ENCODE measurements at places on chromosomes 11 and 22.

- DNase-seq, result no peak
Observed at GRCh38 chr11:69277074-69277809, 16.7 kb upstream of the MYEOV start.

- no peak for DNase-seq
Observed at GRCh38 chr11:56909563-56909962, 79.2 kb upstream of the OR5AK2 start.

DNA sequence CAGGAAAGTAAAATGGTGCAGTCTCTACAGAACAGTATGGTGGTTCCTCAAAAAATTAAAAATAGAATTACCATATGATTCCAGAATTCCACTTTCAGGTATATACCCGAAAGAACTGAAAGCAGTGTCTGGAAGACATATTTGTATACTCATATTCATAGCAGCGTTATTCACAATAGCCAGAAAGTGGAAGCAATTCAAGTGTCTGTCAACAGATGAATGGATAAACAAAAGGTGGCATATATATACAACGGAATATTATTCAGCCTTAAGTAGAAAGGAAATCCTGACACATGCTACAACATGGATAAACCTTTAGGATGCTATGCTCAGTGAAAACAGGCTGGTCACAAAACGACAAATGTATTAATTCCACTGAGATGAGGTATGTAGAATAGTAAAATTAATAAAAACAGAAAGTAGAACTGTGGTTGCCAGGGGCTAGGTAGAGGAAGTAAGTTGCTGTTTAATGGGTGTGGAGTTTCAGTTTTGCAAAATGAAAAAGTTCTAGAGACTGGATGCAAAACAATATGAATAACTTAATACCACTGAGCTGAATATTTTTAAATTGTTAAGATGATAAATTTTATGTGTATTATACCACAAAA, 14.5 kb downstream of the SAA1 start:
- DNase-seq, result no peak

- no peak for DNase-seq
Observed at GRCh38 chr11:12567746-12568460, 106.3 kb upstream of the TEAD1 start.

DNA sequence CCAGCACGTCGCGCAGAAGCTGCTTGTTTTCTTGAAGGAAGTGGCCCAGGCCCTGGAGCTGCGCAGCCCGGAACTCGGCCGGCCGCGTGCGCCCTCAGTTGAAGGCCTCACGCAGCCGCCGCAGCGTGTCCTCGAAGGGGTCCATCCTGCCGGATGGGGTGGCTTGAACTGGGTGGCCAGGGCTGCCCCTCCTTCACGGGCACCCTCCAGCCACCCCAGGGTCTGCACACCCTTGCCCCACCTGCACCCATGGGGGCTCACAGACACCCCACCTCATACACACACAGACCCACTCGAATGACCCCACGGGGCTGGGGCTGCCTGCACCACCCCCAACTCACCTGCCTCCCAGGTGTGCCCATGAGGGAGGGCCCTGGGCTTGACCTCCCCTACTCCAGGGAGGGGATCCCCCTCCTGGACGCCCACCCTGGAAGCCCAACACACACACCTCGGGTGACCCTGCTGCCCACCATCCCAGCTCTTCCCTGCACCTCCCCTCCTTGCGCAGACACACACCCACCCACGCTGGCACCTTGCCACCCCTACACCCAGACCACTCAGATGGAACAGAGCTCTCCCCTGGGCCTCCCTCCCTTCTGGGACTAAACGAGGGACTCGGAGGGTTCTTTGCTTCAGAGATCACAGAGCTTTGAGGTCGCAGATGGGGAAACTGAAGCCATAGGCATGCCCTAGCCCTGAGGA, 6.8 kb downstream of the ALDH3B2 start:
- DNase-seq, result no peak

- no peak for DNase-seq
Observed at GRCh38 chr22:44907765-44908737, 101.8 kb downstream of the PHF21B start.

DNA sequence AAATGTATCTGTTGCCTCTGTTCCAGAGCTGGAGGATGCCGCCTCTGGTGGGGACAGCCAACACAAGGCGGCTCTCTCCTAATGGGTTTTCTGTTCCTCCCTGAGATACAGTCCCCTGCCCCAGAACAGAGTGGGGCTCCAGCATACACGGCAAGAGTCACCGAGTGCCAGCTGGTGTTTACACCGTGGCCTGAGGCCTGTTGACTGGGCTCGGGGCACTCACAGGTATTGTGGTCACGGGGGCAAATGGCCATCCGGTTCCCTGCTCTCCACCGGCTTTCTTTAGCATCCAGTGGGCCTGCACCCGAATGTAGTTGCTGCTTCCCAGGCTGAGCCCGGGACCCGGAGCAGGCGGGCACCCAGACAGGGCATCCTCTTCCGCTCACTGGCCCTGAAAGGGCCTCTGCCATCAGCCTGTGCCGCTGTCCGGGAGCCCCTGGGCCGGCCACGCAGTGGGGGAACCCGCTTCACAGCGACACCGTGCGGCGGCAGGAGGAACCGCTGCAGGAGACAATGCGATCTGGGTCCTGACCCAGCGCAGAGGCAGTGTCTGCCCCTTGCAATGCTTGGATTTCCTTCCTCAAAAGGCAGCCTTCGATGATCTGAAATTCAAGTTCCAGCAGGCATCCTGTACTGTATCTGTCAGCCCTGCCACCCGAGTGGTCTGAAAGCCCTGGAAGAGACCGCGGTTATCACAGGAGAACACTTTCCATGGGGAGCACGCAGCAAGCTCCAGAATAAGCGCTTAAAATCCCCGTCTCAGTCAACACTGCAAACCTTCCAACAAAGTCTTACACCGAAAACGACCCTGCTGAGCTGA, 859 bp upstream of the KRTAP5-5 start:
- DNase-seq, result no peak

DNA sequence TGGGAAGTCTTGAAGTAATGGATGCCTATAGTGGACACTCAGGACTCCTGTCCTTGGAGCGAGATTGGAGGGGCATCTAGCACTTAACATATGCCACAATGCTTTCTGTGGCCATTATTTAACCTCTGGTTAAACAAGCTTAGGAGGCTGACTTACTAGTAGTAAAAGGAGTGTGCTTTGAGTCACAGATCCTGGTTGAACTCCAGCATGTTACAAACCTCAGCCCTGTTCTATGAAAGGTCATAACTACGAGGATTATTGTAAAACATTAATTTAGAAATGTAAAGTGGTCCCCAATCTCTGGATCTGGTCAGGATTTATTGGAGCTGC, 1.1 kb upstream of the LBHD1 start:
- DNase-seq, result no peak

DNA sequence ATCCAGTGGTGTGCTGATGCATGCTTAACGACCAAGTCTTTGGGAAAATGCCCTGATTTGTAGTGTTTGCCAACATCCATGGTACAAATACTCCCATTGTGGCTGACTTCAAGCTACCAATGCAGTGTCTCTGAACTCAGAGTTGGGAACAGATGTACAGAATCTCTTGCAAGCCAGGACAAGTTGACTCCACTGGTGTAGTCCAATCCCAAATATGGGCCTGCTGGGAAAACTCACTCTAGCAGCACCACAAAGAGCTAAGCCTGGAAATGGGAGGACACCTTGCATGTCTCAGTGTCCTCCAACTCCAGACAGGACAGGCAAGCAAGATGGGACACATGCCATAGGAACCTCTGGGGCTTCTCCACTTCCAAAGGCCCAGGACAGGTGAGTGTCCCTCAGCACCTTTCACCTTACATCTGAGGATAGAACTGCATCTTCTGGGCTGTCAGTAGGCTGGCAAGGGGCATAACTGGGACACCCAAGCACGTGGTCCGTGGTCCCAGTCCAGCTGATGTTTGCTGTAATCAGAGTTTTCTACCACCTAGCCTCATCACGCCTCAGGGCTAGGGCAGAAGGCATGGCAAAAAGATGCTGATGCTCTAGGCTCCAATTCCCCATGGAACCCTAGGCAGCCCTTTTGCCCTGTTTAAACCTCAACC, 6.5 kb downstream of the LMO1 start:
- DNase-seq, result no peak

- DNase-seq, result no peak
Observed at GRCh38 chr11:57436031-57436430, 9.1 kb upstream of the SLC43A3 start.

DNA sequence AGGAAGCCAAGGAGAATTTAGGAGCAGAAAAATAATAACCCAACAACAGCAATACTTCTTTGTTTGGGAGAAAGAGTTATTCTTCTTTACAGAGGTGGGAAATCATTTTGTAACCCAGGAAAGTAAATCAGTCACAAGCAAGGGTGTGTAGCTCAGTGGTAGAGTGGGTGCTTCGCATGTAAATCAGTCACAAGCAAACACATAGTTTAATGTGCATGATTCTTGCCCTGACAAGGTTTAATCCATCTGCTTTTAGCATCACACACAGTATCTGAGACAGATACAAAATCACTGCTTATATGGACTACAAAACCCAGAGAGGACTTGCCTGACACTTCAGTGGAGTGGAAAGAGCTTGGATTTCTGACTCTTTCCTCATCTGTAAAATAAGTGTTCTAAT, 82.0 kb downstream of the RELT start:
- no peak for DNase-seq

DNA sequence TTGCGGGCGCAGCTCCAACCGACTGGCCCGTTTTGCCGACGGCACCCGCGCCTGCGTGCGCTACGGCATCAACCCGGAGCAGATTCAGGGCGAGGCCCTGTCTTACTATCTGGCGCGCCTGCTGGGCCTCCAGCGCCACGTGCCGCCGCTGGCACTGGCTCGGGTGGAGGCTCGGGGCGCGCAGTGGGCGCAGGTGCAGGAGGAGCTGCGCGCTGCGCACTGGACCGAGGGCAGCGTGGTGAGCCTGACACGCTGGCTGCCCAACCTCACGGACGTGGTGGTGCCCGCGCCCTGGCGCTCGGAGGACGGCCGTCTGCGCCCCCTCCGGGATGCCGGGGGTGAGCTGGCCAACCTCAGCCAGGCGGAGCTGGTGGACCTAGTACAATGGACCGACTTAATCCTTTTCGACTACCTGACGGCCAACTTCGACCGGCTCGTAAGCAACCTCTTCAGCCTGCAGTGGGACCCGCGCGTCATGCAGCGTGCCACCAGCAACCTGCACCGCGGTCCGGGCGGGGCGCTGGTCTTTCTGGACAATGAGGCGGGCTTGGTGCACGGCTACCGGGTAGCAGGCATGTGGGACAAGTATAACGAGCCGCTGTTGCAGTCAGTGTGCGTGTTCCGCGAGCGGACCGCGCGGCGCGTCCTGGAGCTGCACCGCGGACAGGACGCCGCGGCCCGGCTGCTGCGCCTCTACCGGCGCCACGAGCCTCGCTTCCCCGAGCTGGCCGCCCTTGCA, 1.0 kb downstream of the FJX1 start:
- DNase-seq, result no peak

GRCh38 chr11:13042873-13043342, 33.8 kb downstream of the RASSF10 start:
- no peak for DNase-seq

GRCh38 chr11:133947321-133947756, 9.4 kb downstream of the IGSF9B start:
- no peak for DNase-seq

DNA sequence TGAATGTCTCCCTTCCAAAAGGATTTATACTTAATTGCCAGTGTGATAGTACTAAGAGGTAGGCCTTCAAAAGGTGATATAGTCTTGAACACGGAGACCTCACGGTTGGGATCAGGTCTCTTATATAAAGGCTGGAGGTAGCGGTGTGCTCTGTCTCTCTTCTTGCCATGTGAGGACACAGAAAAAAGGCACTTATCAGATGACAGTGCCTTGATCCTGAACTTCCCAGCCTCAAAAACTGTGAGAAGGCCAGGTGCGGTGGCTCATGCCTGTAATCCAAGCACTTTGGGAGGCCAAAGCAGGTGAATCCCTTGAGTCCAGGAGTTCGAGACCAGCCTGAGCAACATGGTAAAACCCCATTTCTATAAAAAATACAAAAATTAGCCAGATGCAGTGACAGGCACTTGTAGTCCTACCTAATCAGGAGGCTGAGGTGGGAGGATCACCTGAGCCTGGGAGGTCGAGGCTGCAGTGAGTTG, 108.9 kb upstream of the TOP3B start:
- no peak for DNase-seq

- no peak for DNase-seq
Observed at GRCh38 chr22:17119481-17120202, 1.5 kb downstream of the TMEM121B start.

DNA sequence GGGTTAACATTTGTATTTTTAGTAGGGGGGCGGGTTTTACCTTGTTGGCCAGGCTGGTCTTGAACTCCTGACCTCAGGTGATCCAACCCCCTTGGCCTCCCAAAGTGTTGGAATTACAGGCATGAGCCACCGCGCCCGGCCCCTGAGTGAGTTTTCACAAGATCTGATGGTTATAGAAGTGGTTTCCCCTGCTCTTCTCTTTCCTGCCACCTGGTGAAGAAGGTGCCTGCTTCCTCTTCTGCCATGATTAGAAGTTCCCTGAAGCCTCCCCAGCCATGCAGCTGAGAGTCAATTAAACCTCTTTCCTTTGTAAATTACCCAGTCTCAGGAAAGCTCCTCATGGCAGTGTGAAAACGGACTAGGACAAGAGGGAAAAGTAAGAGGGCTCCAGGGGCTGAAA, 259.1 kb upstream of the PLET1 start:
- no peak for DNase-seq

DNA sequence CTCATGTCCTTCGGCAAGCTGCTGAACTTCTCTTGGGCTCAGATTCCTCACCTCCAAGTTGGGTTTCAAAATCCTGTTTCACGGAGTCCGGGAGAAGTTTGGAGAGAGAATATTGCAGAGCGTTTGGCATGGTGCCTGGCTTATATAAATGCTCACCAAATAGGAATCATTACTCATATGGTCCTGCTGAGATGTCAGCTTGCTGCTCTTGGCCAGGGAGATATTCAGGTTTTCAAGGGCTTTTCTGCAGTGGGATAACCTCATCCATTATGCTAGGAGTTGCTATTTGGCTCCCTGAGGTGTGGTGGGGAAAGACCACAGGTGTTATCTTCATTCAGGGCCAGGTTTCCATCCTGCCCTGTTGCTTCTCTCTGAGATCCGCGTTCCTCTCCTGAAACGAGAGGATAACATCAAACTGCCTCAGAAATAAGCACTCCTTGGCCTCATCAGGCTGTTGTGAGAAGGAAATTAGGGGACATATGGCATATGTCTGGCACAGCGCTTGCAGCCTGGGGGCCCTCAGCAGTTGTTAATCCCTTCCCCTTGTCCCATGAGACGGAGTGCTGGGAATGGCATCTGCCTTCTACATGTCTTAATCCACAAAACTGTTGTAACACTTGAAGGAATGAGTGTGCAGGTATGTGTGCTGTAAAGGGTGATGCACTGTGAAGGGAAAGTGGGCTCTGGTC, 29.9 kb upstream of the ACER3 start:
- DNase-seq, result no peak

- no peak for DNase-seq
Observed at GRCh38 chr22:22773979-22774604, 113.5 kb upstream of the IGLL5 start.

GRCh38 chr22:43923631-43924464, at the start of gene PNPLA3:
Gene PNPLA3, plus strand, starts transcription at chr22:43923805. Its CDS starts 107 bp downstream, at chr22:43923912.
- DNase-seq, result peak; percentile 62

- no peak for DNase-seq
Observed at GRCh38 chr11:10291801-10292638, 2.0 kb downstream of the SBF2 start.

Data from T-helper 1 cell (primary cell).